Stimulated activated CD4-positive, alpha-beta T cell treated with anti-CD3 and anti-CD28 coated beads, Interleukin-2, amount 100 ng/mL, for 4 hours (primary cell): ENCODE measurements at places on chromosomes 4 and X.

- no peak for DNase-seq
Observed at GRCh38 chr4:52051213-52051614, at the start of gene SPATA18. Gene SPATA18, plus strand, starts transcription at chr4:52051304. Its CDS starts 401 bp downstream, at chr4:52051705.

DNA sequence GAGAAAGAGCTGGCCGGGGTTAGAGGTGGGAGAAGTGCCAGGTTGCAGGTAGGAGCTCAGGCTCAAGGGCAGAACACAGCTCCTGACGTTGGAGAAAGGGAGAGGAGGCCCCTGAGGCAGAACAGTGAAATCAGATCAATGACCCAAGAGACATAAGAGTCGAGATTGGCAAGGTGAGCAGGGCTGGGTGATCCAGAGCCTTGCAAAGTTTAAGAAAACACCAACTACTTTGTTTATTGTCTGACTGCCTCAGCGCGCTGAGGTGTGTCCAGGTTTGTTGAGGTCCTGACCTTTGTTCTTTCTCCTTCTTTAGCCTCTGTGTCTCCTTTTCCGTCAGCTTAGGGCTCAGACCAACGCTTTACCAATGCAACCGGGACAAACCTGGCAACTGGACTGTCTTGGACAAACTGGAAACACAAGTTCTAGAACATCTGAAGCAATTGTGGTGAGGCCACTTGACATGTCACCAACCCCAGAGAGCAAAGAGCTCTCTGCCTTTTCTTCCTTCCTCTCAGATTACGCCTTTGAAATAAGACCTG is 28.3 kb downstream of the CHRNA9 start:
- DNase-seq = no peak

DNA sequence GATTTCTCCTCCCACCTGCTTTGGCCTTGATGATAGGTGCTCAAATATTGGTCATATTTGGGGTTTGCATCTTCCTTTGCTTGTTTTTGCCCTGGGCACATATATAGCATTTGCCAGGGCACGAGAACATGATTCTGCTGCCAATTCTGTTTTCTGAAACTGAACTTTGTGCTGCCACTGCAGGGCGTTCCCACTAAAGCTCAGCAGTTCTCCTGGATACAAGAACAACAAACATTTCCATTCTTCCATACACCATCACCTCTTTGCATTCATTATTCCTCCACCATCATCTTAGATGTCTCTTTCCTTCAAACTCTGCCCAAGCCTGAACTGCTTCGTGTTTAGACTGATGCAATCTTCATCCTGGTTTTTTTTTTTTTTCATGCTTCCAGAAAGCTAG is 36.3 kb upstream of the GATB start:
- no peak for DNase-seq

DNA sequence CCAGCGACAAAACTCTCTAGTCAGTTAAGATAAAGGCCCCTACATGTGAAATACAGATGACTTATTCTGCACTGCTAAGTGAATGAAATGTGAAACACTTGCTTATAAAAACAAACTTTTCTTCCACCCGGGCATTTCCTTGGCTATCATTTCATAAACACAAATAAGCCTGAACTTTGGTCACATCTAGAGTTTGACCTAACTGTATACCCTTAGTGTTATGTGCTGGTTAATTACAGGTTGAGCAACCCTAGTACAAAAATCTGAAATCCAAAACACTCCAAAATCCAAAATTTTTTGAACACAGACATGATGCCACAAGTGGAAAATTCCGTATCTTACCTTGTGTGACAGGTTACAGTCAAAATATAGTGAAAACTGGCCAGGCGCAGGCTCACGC is 45.9 kb downstream of the SAT1 start:
- no peak for DNase-seq

DNA sequence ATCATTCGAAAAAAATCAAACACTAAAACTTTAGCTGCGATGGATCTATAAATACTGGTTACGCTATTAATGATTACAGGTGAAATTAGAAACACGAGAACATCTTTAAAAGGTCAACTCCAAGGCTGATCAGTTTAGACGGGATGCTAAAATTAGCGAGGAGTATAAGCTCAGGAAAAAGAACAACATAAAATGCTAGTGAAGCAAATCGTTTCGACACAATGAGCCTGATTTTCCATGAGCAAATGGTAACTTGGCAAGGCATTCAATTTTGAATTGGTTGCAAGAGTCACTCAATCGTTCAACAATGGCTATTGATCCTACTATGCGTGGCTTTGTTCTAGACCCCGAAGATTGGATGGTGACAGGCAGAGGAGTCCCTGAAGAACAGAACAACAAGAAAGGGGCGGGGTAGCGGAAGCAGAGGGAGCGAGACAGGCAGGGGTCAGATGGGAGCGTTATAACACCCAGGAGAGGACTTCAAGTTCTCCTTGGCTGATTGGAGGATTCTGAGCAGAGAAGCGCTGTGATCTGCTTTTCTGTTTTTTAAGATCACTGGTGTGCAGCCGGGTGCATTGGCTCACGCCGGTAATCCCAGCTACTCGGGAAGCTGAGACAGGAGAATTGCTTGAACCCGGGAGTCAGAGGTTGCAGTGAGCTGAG is 146.5 kb downstream of the RBM47 start:
- DNase-seq = no peak

- DNase-seq = no peak
Observed at GRCh38 chr4:189780391-189780790, 160.3 kb upstream of the FRG1 start.

DNA sequence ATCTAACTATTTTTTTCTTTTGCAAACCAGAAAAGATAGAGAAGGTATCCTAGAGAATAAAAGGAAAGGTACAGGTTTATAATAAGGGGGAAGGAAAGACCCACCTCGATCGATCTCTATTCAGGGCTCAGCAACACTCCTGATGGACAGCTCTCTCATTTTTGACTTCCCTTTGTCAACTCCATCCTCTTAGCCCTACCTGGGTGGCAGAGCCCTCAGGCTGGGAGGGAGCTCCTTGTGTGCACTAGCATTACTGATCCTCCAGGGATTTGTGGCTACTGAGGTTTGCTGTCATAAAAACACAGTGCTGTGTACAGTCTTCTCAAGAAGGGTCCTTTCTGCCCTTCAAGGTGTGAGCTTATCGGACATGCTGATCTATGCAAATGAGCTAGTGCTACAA is 111.0 kb downstream of the MID1 start:
- DNase-seq = no peak

DNA sequence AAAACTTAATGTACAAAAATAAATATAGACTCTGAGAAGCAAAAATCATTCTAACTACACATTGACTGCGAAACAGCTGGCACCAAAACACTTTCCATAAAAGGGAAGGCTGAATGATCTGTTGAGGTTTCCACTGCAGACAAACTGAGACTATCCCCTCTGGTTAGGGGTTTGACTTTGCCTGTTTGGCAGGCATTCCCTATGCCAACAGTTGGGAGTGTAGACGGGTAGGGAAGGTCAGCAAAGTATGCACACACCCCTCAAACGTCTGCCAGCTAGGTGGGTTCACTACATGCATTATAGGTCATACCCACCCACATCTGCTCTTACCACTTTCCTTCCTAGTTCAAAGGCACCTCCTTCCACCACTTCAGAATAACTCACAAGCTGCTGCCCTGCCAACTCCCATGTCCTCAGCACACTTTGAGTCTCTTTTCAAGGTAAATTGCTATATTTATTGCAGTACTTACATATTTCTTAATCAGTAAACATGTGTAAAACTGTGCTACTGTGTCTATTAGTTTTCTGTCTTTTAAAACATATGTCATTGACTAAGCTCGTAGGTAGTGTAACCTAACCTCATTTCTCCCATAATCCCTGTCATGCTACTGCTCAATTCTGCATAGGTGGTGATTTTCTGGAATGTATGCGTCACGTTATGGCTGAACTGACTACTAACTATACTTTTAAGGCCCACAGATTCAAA is 12.4 kb downstream of the CTSO start:
- no peak for DNase-seq

DNA sequence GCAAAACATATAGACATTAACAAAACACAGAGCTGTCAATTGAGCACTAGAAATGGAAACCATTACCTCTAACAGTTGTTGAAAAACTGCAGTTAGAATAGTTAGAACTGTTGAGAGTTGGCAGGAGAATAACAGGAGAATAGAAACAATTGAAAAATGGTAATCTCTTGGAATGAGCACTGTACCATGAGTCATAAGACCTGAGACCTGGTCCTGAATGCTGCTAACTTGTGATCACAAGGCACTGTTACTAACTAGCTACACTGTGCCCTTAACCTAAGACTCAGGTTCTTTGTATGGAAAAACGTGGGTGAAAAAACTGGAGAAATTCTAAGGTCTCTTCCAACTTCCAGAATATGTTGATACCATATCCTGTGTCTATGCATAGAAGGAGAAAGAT is 29.3 kb downstream of the FAM114A1 start:
- DNase-seq = no peak

GRCh38 chr4:154435895-154436294 is 55.7 kb downstream of the DCHS2 start:
- DNase-seq = no peak

- DNase-seq = no peak
Observed at GRCh38 chr4:30714408-30715031, 5.6 kb upstream of the PCDH7 start.

GRCh38 chrX:121457096-121457495 is 409.7 kb downstream of the GLUD2 start:
- no peak for DNase-seq

GRCh38 chrX:8820910-8821527 is 19.8 kb upstream of the FAM9A start:
- DNase-seq = no peak

DNA sequence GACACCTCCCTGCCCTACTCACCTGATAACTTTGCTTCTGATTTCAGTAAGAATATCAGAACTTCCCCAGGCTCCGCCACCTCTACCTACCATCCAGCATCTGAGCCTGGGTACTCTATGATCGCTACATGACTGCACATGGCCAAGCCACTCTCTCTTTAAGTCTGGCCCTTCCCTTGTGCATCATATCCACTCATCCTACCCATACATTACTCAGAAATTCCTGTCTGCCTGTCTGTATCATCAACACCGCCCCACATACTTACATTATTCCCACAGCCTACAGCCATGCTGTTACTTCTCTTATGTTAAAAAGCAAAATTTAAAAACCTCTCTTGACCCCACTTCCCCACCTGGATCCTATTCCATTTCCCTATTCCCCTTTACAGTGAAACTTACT is 84.7 kb downstream of the SCD5 start:
- DNase-seq = no peak

- no peak for DNase-seq
Observed at GRCh38 chr4:158020176-158020575, 152.6 kb downstream of the GASK1B start.

DNA sequence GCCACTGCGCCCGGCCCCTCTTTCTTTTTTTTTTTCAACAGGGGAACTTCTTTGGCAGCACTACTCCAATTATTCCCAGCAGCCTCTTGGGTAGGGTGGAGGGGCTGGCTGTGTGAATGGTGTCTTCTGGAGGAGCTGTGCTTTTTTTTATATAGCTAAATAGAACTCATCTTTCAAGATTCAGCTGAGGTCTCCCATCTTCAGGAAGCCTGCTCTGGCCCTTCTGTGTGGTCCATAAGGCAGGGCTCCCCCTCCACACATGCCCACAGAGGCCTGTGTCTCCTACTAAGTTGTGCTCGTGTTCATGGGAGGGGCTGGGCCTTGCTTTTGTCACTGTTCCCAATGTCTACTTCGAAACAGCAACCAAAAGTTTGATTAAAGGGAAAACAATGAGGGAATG is 116.8 kb downstream of the AFAP1 start:
- no peak for DNase-seq

GRCh38 chr4:124703154-124703553 is 9.4 kb downstream of the ANKRD50 start:
- DNase-seq = no peak

- no peak for DNase-seq
Observed at GRCh38 chrX:12997906-12998687, 23.2 kb downstream of the TMSB4X start.

DNA sequence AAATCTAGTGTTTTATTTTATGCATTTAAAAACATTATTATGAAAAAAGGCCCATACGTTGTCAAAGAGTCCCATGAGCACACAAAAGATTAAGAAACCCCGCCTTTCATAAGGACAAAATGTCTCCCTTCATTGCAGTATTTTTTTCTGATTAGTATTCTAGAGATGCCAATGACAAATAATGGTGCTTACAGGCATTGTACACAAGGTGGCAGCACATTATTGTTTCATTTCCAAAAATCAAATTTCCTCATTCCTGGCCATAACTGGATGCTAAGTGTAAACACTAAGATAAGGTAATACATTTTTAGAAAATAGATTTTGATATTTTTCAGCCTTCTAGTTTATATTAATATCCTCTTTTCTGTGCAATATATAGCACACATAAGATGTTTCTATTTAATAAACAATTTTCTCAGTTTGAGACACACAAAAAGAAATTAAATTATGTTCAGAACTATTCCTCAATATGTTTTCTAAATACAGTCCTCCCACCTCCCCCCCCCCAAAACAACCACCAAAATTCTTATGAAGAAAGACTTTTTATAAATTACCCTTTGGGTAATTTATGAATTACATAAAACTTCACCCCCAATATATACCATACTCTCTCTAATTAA is 47.7 kb downstream of the TIGD2 start:
- DNase-seq = no peak

GRCh38 chr4:62292911-62293310 is 1092.8 kb downstream of the ADGRL3 start:
- no peak for DNase-seq

DNA sequence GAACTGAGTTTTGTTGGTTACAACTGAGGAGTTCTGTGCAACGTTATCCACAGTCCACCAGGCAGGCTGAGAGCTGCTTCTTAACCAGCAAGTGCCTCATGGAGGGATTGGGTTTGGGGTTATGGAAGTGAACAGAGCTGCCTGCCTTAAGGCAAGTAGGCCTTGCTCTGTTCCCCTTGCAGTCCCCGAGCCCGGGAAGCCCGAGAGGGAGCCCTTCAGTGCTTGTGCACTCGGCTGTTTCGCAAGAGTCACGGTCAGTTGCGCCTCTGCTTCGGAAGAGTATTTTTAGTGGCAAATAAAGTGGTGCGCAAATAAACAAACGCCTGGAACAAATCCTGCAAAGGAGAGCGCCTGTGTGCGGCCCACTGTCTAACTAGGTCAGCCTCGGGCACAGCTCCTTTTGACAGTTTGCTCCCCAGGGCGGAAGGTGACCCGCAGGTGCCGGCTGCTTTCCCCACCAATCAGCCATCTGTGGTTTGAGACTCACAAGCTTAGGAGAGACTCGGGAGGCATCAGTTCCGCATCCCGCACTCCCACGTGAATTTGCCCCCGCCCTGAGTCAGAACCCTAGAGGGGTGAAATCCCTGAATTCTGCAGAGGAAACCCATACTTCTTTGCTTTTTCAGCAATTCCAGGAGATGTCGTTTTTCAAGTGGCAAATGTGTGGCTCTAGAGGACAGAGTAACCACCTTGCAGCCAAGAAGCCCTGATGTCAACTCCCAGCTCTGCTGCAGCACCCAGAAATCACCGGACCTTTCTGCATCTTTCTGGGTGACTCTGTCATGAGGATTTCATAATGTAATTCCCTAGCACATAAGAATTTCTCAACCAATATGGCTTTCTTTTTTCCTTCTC is 56.8 kb downstream of the LGI2 start:
- DNase-seq = no peak
